ENCODE measurements at places on chromosomes 5 and 9. TPM values are rescaled to one million over a fixed set of nuclear protein-coding genes. Genes with fewer than 3 reads are reported as not detected.
A peak's percentile ranks its signal among the peaks of the same experiment; 100 is the strongest.

GRCh38 chr9:4984171-4984620 lies 876 bp upstream of the JAK2 start:
- H3K27me3 ChIP-seq: no peaks in the 10 kb centered on the region
- DNase-seq: no peak
- peaks cover 35% of the 10 kb centered on the region for H3K4me1 ChIP-seq
- no peaks in the 10 kb centered on the region for H3K36me3 ChIP-seq
- peak overlapping the region; percentile 92 for H3K4me3 ChIP-seq

DNA sequence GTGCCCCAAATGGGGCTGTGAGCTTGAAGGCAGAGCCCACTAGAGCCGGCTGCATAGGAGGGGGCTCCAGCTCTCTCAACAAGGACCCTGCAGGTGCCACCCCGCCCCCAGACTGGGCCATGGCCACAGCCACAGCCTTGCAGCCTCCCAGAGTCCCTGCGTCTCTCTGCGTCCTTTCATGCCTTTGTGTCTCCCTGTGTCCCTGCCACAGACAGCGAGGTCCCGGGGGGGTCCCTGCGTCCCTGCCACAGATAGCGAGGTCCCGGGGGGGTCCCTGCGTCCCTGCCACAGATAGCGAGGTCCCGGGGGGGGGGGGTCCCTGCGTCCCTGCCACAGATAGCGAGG lies 6.3 kb downstream of the NOXA1 start:
- H3K4me3 ChIP-seq: no peak overlapping the region
- peaks cover 3% of the 10 kb centered on the region for H3K4me1 ChIP-seq
- no peaks in the 10 kb centered on the region for H3K27me3 ChIP-seq
- DNase-seq: no peak
- no peaks in the 10 kb centered on the region for H3K36me3 ChIP-seq
- H3K27ac ChIP-seq: no peak overlapping the region

DNA sequence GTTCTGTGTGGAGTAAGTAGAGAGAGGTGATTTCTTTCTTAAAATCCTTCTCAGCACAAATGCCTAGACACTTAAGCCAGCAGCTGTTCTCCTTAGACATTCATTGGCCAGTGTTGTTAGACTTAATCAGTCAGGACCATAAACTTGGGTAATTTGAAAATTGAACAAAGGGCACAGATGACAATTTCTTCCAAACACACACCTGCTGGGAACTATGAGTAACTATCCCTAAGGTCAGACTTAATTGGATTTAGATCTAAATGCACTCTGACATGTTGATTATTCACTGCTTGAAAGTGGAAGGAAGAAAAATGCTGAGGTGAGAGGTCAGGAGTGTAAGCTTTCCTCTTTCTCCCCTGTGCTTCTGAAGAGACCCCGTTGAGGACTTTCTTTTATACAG lies 1083.7 kb upstream of the DMAC1 start:
- no peak overlapping the region for H3K4me3 ChIP-seq
- peaks cover 5% of the 10 kb centered on the region for H3K27me3 ChIP-seq
- H3K4me1 ChIP-seq: no peaks in the 10 kb centered on the region
- H3K27ac ChIP-seq: no peak overlapping the region

- H3K4me1 ChIP-seq: peaks cover 2% of the 10 kb centered on the region
- DNase-seq: no peak
- H3K4me3 ChIP-seq: no peak overlapping the region
Measured at GRCh38 chr9:38026840-38027527, 42.0 kb downstream of the SHB start.

DNA sequence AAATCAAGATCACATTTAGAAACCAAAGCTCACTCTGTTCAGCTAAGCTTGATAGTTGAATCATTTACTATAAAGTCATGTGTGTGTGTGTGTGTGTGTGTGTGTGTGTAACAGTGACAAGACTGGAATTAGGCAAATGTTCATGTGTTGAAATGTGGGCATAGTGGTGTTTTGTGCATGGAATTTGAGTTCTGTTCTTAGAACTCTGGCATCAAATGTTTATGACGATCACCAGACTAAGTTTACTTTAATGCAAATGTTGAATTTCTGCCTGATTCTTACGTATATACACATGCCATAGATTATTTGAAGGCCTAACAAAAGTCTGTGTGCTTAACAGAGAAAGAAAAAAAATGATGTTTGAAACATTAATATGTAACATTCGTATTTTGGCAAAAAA lies 72.8 kb upstream of the COL5A1 start:
- DNase-seq: no peak
- H3K4me1 ChIP-seq: no peaks in the 10 kb centered on the region
- no peaks in the 10 kb centered on the region for H3K27me3 ChIP-seq
- H3K27ac ChIP-seq: no peak overlapping the region
- no peak overlapping the region for H3K4me3 ChIP-seq

GRCh38 chr9:89701221-89701798 lies 96.5 kb downstream of the GADD45G start:
- H3K27ac ChIP-seq: no peak overlapping the region
- peak overlapping the region; percentile 61 for H3K4me3 ChIP-seq
- H3K4me1 ChIP-seq: peaks cover 4% of the 10 kb centered on the region
- DNase-seq: peak; percentile 61

DNA sequence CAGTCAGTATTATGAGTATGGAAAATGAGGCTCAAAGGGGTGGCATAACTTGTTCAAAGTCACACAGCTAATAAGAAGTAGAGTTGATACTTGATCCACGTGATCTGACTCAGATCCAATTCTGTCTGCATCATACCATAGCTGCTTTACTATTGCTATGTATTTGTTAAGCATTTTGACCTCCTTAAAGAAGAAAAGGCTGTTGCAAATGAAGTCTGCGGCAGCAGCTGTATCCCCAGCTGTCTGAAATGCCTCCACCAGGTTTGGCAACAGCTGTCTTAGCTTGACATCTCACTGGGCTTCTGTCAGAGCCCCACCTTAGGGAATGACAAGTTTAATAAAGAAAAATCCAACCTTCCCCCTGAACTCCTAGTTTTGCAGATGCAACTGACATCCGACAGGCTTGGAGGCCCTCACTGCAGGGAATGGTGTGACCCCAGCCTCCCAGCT lies 75.6 kb upstream of the SLC44A1 start:
- no peaks in the 10 kb centered on the region for H3K36me3 ChIP-seq
- H3K4me1 ChIP-seq: no peaks in the 10 kb centered on the region
- H3K27ac ChIP-seq: no peak overlapping the region
- no peak overlapping the region for H3K4me3 ChIP-seq

DNA sequence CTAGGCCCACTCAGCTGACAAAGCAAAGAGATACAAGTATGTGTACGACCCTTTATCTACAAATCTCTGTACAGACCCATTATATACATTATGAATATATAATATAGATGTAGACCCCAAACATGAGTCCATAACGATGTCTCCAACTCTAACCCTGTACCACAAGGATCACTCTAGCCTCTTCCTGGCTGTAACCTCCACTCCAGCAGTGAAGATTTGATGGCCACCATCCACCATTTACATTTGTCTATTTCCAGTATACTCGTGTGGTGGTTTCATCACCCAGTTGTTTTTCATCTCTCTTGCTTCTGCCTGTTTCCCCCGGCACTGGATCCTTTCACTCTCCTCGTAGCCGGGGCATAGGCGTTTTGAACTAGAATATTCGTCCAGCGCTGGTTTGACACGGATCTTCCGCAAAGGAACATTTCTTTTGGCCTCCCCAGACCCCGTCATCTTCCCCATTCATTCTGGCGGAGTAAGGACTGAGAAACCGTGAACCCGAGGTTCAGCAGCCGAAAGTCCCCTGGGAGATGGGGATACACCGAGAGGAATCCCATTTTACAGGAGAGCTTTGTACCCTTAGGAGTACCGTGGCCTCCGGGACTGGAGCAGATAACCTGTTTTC lies 828 bp upstream of the TRIO start:
- peaks cover 26% of the 10 kb centered on the region for H3K27me3 ChIP-seq
- peak overlapping the region; percentile 78 for H3K4me3 ChIP-seq
- peaks cover 17% of the 10 kb centered on the region for H3K4me1 ChIP-seq
- no peak for DNase-seq
- no peaks in the 10 kb centered on the region for H3K36me3 ChIP-seq

DNA sequence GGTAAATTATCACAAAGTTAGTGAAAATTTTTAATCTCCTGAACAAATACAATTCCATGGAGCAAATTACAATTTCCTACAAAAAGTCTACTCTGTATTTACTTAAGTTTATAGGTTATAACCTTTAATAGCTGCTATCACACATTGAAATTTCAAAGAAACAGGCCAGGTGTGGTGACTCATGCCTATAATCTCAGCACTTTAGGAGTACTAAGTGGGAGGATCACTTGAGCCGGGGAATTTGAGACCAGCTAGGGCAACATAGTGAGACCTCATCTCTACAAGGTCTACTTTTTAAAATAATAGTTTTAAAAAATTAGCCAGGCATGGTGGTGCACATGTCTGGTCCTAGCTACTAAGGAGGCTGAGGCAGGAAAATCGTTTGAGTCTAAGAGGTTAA lies 50.3 kb downstream of the HINT1 start:
- DNase-seq: no peak
- no peak overlapping the region for H3K27ac ChIP-seq
- H3K4me1 ChIP-seq: peaks cover 3% of the 10 kb centered on the region
- no peaks in the 10 kb centered on the region for H3K27me3 ChIP-seq
- H3K4me3 ChIP-seq: no peak overlapping the region

GRCh38 chr5:149429839-149430721 lies 51.0 kb upstream of the IL17B start:
- H3K36me3 ChIP-seq: no peaks in the 10 kb centered on the region
- no peak overlapping the region for H3K4me3 ChIP-seq
- H3K27me3 ChIP-seq: no peaks in the 10 kb centered on the region
- DNase-seq: no peak
- no peak overlapping the region for H3K27ac ChIP-seq

GRCh38 chr9:32603914-32604852 lies 31.2 kb upstream of the NDUFB6 start:
- peaks cover 7% of the 10 kb centered on the region for H3K36me3 ChIP-seq
- H3K27me3 ChIP-seq: peaks cover 10% of the 10 kb centered on the region
- DNase-seq: no peak
- H3K4me3 ChIP-seq: no peak overlapping the region
- H3K4me1 ChIP-seq: peaks cover under 1% of the 10 kb centered on the region

DNA sequence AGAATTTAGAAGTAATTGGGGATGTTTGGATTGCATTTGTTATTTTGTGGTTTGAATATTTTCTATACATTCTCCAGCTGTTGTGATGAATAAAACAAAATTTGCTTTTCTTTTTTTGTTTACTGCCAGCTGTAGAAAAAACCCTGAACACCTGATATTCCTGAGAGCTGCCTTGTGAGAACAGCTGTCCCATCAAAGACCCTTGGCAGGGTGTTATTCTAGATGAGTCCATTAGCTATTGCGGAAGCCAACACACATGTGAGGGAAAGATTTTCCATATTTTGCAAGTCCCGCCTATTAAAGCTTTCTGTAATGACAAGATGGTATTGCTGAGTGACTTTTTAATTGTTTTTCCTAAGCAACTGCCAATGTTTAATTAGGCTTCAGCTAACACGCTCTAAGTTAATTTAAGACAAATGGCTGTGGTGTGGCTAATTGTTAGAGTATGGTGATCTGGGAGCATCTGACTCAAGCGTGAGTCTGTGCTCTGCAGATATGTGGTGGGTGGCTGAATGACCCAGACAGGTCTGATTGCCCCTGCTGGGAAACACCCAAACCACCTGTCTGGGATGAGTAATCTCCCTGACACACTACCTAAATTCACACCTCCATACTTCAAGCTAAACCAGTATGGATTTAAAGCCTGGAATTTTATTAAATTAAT lies 86.5 kb upstream of the PRLR start:
- H3K36me3 ChIP-seq: no peaks in the 10 kb centered on the region
- H3K4me1 ChIP-seq: no peaks in the 10 kb centered on the region

DNA sequence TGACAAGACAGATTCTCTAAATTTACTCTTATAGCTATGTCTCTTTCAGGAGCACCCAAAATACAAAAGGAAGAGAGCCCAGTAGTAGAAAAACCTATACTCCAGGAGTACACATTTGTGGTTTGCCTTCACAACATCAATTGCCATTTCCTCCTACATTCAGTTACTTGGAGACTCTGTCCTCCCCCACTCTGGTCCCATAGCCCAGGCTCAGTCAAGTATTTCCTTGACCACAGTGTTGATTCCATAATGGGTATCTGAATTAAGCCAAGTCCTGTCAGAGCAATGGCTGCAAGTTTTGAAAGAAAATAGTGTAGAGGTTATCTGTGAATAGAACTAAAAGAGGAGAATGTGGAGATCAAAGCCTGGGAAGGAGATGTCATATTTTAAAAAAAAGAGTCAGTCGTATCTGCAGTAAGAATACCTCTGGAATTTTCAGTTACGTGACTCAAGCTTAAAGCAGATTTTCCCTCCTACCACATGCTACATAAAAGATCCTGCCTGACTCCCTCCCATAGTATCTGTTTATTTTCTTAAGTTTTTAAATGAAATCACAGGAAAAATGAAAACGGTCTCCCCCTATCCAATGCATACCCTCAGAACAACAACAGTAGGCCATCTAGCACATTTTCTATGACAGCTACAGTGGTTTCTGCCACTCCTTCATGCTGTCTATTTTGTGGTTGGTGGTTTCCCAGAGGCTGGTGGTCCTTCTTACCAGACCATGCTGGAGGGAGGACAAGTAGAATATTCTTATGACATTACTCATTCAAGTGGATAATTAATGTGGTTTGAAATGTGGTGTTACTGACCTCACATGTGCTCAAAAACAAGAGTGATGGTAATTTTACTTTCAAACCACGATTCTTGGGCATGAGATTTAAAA lies 249.7 kb upstream of the TMEM161B start:
- no peak overlapping the region for H3K4me3 ChIP-seq
- H3K27ac ChIP-seq: no peak overlapping the region
- H3K27me3 ChIP-seq: peaks cover 15% of the 10 kb centered on the region
- DNase-seq: no peak
- H3K36me3 ChIP-seq: peaks cover 3% of the 10 kb centered on the region

- no peak for DNase-seq
- H3K27me3 ChIP-seq: peaks cover 3% of the 10 kb centered on the region
- no peak overlapping the region for H3K4me3 ChIP-seq
- H3K36me3 ChIP-seq: no peaks in the 10 kb centered on the region
- H3K27ac ChIP-seq: no peak overlapping the region
Measured at GRCh38 chr9:78123808-78124207, 92.2 kb upstream of the GNAQ start.

GRCh38 chr5:143403334-143403592 lies 223 bp downstream of the NR3C1 start:
- H3K4me3 ChIP-seq: peak overlapping the region; percentile 94
- peaks cover 20% of the 10 kb centered on the region for H3K4me1 ChIP-seq
- H3K36me3 ChIP-seq: no peaks in the 10 kb centered on the region
- H3K27ac ChIP-seq: no peak overlapping the region
- H3K27me3 ChIP-seq: no peaks in the 10 kb centered on the region

The SLC46A2 gene
- total RNA-seq: not detected

The PRSS3 gene
- not detected for total RNA-seq

The CARTPT gene
- total RNA-seq: not detected

The ORM2 gene
- total RNA-seq: not detected

The C5orf47 gene
- not detected for total RNA-seq

The CLIC3 gene
- 13.5 TPM for total RNA-seq

The CDKN2B-AS1 gene
- total RNA-seq: not detected

The DND1 gene
- 3.4 TPM for total RNA-seq

The ANGPTL2 gene
- total RNA-seq: not detected

The LHX2 gene
- not detected for total RNA-seq

All from naive thymus-derived CD8-positive, alpha-beta T cell (primary cell).